ENCODE measurements at places on chromosomes 6 and 20. TPM values are rescaled to one million over a fixed set of nuclear protein-coding genes. Genes with fewer than 3 reads are reported as not detected.

Gene OXT
- not detected for total RNA-seq

Gene COL12A1
- 1,393 TPM for total RNA-seq

Gene NCOA3
- 41.5 TPM for total RNA-seq

Gene GTSF1L
- total RNA-seq = not detected

Gene ANKRD6
- 11.5 TPM for total RNA-seq

Gene SNX21
- 69.0 TPM for total RNA-seq

Gene NHLRC1
- 2.9 TPM for total RNA-seq

Gene NDRG3
- total RNA-seq = 31.2 TPM

Gene PLG
- total RNA-seq = not detected

Gene LY6G5C
- 0.72 TPM for total RNA-seq

Gene SYNDIG1
- total RNA-seq = 3.2 TPM

Gene VSX1
- not detected for total RNA-seq

Gene MUCL3
- total RNA-seq = not detected

Gene PLAGL2
- 2.7 TPM for total RNA-seq

Gene GPANK1
- total RNA-seq = 22.1 TPM

Gene PLN
- 0.36 TPM for total RNA-seq

Gene CTCFL
- not detected for total RNA-seq

Gene GGTLC1
- total RNA-seq = not detected

Gene PTCHD4
- 6.5 TPM for total RNA-seq

Gene APCDD1L
- 16.5 TPM for total RNA-seq

Gene DZANK1
- 1.5 TPM for total RNA-seq

Gene EGFL8
- total RNA-seq = 0.36 TPM

Gene ASCC3
- 69.2 TPM for total RNA-seq

Gene DEFB114
- total RNA-seq = not detected

Gene MAP3K5
- 7.4 TPM for total RNA-seq

Gene GSTA2
- not detected for total RNA-seq
